Left kidney (tissue), 8 donors: ENCODE measurements at places on chromosomes 5 and 9.

DNA sequence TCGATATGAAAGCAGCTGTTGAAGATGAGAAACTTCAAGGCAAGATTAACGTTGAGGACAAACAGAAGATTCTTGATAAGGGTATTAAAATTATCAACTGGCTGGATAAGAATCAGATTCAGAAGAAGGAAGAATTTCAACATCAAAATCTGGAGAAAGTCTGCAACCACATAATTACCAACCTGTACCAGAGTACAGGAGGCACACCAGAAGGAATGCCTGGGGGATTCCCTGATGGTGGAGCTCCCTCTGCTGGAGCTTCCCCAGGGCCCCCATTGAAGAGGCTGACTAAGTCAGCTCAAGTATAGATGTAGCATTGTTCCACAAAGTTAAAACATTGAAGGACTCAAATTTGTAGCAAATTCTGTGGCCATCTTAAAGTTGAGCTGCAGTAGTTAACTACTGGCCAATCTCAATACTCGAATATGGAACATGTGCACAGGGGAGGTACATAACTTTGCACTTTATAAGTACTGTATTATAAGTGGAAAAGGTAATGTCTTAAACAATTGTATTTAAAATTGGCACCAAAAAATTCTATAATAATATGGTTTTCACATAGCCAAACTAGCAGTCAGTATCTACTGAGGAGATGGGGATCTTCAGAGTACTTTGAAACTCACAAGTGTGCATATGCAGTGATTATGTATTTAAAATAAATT, 237.5 kb downstream of the CHSY3 start:
- no peak for DNase-seq

- DNase-seq: no peak
Measured at GRCh38 chr5:159301466-159301865, 28.8 kb downstream of the IL12B start.

GRCh38 chr5:147187099-147187540, 47.7 kb upstream of the STK32A start:
- no peak for DNase-seq

DNA sequence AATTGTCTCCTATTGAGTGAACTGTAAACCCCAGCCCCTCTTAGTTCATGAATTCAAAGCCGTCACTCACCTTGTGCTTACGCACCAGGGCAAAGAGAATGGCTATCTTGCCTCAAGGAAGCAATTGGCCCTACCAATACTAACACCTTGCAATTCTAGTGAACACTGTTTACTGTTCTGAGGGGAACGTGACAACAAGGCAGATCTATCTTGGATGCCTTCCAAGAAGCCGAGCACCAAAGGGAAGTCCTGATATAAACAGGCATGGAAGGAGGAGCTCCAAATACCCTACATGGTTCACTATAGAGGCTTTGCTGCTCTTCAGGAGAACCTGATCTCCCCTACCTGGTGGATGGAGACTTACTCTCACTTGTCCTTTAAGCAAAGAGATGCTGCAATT, 1.7 kb upstream of the PLPPR1 start:
- DNase-seq: no peak

DNA sequence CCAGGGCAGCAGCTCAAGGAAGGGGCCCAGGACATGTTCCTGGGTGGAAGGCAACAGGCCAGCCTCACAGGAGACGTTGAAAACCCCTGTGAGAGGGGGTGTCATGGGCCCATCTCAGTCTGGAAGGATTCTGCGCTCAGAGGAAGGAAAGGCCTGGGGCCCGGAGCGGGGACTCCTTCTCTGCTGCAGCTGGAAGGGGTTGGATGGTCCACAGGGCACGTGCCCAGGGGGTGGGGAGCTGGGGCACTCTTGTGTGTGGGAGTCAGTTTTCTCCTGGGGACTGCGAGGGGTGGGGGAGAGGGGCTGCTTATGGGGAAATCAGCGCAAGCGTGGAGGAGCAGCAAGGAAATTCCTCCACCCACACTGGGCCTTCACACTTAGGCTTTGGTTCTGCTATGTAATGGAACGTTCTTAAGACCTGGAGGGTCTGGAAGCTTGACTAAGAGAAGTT, 2.9 kb upstream of the LPCAT1 start:
- no peak for DNase-seq

DNA sequence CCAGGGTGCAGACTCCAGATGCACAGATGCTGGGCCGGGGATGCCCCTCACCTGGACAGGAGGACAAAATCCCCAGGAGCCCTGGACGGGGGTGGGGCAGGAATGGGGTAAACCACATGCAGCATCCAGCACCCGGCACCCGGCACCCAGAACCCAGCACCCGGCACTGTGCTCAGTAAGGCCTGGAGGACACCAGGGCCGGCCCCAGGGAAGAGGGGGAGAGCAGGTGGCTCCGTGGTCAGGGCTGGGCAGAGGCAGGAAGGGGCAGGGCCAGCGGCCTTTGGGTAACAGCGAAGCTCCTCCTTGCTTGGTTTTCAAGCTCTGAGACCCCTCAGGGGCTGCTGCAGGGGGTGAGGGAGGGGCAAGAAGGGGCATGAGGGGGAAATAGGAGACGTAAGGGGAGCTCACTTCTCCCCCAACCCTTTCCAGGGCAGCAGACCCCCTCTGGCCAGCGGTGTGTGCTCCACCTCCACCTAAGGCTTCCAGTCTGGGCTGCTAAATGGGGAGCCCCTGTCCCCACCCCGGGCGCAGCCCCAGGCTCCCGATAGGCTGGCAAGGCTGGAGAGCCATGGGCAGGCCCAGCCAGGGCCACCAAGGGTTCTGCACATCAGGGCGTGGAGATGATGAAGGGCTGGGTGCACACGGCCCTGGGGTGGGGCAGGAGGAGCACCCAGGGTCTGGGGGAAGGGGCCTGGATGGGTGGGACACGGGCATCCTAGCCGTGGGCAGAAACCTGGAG, 17.8 kb upstream of the SLC6A19 start:
- DNase-seq: no peak

GRCh38 chr5:135721548-135722090, 112.8 kb upstream of the SLC25A48 start:
- no peak for DNase-seq

DNA sequence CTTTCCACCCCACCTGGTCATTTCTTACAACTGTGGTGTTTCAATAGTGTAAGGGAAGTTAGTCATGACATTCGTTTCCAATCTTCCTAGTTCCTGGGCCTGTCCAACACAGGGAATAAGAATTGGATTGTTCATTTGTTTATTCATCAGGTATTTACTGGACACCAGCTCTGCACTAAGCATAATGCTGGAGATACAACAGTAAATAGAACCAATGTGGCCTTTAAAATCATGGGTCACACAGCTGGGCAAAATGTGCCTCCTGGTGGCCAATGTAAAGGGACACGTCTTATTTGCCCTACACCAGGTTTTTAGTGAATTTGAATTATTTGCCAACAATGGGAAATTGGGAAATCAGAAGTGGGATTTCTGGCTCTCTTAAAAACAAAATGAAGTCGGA, 10.4 kb downstream of the ABLIM3 start:
- DNase-seq: no peak

DNA sequence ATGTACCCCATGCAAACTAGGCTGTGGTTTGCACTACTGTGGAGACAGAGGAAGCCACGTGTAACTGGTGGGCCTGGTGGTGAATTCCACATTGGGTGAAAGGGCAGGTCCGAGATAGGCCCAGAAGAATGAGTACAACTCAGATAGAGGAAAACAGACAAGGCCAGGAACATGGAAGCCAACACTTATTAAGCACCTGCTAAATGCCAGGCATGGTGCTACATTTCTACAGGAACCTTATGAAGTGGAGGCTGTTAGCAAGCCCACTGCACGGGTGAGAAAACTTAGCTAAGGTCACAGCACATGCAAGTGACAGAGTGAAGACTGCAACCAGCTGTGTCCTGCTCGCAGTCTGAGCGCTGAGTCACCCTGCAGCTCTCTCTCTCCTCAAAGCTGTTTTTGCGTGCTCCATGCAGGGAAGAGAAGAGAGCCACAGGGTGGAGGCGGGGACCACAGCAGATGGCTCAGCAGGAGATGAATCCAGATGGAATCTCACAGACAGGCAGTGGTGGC, 65.5 kb upstream of the SPTLC1 start:
- DNase-seq: no peak
